ENCODE measurements at places on chromosomes 16 and 17.

DNA sequence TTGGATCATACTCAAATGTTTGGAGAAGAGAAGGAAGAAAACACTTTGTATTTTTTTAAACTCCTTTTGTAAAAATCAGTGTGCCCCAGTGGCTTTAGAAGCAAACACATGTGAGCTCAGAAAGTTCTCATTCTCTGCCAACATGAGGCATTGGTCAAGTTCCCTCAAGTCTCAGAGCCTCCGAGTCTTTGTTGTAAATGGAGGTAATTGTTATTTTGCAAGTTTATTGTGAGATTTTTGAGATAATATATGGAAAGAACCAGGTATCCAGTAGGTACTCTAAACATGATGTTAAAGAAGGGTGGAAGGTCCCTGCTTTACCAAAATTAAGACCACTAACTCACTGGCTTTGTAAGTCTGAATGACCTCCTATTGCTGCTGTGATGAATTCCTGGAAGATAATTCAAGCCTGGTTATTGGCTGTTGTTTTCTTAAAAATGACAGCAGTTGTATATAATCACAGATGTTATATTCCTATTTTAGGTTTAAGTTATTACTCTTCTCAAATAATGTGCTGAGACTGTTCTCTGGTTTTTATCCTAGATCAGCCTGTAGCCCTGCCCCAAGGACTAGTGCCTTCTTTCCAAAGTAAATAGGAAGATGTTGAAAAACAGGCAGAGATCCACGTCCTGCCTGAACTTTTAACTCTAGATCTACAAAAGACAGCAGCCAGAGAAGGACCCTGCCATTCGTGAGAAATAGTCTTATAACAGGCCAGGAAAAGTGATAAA lies 2.4 kb downstream of the HLF start:
- DNase-seq: no peak

GRCh38 chr17:10836966-10837590 lies 809 bp downstream of the PIRT start:
- no peak for DNase-seq

GRCh38 chr16:30068750-30069610 lies 3.4 kb downstream of the ALDOA start:
- DNase-seq: no peak

DNA sequence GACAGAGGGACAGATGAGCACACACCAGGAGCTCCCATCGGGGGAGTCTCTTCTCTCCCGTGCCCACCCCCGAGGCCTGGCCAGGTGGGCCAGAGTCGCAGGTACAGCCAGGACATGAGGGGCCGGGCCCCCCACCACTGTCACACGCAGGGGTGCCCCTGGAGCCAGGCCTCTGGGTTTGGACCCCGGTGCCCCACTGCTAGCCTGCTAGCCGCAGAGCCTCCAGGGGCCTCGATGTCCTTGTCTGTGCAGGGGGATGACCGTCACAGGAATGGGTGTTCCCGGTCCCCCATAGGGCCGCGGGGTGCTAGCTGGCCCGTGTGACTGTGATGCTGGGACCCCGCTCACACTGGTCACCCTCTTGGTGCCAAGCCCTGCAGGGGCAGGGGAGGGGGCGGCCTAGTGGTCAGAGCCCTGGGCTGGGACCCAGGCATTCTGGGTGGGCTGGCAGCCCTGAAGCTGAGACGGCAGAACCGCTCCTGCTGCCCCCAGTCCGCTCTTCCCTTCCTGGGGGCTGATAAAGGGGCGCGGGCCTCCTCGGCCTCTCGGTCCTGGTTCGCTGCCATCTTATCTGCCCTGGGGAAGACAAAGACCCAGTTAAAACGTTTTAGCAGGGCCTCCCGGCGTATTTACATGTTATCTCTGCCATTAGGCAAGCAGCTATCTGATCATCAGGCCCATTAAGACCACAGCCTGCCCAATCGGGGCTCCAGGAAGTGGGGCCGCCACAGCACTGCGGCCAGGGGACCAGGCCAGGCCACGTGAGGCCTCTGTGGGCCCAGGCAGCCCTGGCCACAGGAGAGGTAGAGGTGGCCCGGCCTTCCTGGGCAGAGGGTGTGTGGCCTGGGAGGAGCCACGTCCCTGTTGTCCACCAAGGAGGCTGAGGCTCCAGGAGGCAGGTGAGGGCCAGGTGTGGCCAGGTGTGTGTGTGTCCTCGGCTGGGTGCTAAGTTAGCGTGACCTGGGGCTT lies 57.2 kb upstream of the ZC3H18 start:
- DNase-seq: no peak

GRCh38 chr17:66073384-66073783 lies 118.5 kb downstream of the CEP112 start:
- no peak for DNase-seq

DNA sequence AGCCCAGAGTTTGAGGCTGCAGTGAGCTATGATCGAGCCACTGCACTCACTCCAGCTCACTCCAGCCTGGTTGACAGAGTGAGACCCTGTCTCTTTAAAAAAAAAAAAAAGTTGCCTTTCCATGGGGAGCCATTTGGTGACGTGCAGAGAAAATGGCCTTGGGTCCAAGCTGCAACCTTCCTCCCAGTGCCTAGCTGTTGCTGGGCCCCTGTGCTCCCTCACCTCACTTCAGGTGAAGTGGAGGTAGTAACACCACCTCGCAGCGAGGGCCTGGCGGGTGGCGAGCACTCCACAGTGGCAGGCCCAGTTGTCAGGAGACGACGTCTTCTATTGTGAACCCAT lies 17.4 kb downstream of the SYT17 start:
- DNase-seq: no peak

GRCh38 chr17:349666-350065 lies 2.9 kb downstream of the RPH3AL start:
- no peak for DNase-seq

GRCh38 chr17:75784473-75785015 lies at the start of gene UNK:
Gene UNK, plus strand, starts transcription at chr17:75784806. Its CDS starts 75 bp downstream, at chr17:75784881.
- peak; percentile 98 for DNase-seq

DNA sequence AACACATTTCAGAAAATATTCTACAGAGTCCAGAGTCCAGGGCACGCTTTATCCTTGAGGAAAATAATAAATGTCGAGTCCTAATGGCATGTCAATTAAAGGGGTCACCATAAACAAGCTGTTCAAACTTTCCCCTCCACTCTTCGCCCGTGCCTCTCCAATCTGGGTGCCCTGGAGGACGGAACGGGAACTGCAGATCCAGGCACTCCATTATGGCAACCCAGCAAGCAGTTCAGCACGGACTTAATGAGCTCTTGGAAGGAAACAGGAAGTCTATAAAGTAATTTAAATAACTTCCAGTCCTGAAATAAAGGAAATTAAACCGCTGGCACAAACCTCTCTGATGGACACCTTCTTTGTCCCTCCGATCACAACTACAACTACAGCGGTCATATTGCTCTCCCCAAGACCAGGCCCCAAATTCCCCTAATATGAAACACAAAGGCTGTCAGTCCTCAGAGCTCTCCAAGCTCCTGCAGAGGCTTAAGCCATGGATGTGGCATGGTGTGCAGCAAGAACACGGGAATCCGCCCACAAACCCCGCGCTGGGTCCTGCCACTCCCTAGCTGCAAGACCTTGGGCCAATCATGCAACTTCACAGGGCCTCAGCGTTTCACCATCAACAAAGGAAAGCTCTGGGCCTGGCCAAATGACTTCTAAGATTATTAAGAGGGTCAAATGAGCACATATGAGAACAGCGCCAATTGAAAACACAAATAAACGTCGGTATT lies 52.6 kb downstream of the ZFHX3 start:
- DNase-seq: no peak

GRCh38 chr17:13864521-13864920 lies 204.8 kb upstream of the COX10 start:
- DNase-seq: no peak

- no peak for DNase-seq
Measured at GRCh38 chr16:69511651-69512050, 54.1 kb upstream of the NFAT5 start.
